Stomach (tissue), 19 donors: ENCODE measurements at places on chromosomes 12 and 14. TPM values are rescaled to one million over a fixed set of nuclear protein-coding genes. Genes with fewer than 3 reads are reported as not detected.

Gene PIWIL1
- not detected for total RNA-seq

Gene MMP17
- total RNA-seq, result 2.2 TPM

DNA sequence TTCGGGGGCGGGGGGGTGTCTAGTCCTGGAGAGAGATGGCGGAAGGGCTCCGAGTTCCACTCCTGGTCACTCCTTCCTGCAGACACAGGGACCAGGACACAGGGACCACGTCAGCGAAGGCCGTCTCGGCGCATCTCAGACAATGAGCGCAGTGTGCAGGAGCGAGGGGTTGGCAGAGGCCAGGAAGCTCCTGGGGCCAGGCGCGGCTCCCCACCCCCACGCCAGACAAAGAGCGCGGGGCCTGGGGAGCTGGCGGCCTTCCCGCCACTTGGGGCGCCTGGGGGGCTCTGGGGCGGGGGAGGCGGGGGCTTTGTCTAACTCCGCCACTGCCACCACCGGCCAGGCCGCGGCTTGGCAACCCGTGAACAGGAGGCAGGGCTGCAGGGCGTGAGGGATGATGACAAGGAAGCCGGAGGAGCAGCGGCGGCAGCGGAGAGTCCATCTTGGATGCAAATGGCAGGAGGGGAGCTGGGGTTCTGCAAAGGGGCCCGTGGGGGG is 2.2 kb downstream of the CDK2AP1 start:
- H3K4me3 ChIP-seq, result peak overlapping the region; percentile 66
- peak overlapping the region; percentile 82 for H3K27ac ChIP-seq
- peaks cover 31% of the 10 kb centered on the region for H3K4me1 ChIP-seq
- peaks cover 28% of the 10 kb centered on the region for H3K36me3 ChIP-seq
- H3K27me3 ChIP-seq, result no peaks in the 10 kb centered on the region

- no peak overlapping the region for H3K27ac ChIP-seq
- H3K27me3 ChIP-seq, result no peaks in the 10 kb centered on the region
- H3K4me1 ChIP-seq, result peaks cover 12% of the 10 kb centered on the region
- DNase-seq, result no peak
These were observed 17.4 kb downstream of the LIMA1 start for GRCh38 chr12:50265770-50266524.

DNA sequence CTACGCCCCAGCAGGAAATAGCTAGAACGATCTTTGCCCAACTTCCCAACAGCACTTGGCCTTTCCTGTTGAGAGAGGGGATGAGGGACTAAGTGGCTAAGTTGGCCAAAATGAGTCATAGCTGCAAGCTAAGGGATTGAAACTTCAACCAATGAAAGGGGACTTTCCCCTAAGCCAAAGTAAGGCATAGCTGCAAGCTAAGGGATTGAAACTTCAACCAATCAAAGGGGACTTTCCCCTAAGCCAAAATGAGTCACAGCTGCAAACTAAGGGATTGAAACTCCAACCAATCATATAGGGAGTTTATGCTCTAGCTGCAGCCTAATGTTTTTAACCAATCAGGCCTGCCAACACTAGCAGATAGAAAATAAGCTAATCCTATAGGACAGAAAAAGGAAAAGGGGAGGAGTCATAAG is 100.5 kb upstream of the SSTR1 start:
- no peak overlapping the region for H3K27ac ChIP-seq
- H3K4me3 ChIP-seq, result no peak overlapping the region
- no peaks in the 10 kb centered on the region for H3K36me3 ChIP-seq

GRCh38 chr12:132179431-132180362 is 35.4 kb downstream of the NOC4L start:
- no peak overlapping the region for H3K4me3 ChIP-seq
- peaks cover 68% of the 10 kb centered on the region for H3K27me3 ChIP-seq
- H3K27ac ChIP-seq, result no peak overlapping the region

DNA sequence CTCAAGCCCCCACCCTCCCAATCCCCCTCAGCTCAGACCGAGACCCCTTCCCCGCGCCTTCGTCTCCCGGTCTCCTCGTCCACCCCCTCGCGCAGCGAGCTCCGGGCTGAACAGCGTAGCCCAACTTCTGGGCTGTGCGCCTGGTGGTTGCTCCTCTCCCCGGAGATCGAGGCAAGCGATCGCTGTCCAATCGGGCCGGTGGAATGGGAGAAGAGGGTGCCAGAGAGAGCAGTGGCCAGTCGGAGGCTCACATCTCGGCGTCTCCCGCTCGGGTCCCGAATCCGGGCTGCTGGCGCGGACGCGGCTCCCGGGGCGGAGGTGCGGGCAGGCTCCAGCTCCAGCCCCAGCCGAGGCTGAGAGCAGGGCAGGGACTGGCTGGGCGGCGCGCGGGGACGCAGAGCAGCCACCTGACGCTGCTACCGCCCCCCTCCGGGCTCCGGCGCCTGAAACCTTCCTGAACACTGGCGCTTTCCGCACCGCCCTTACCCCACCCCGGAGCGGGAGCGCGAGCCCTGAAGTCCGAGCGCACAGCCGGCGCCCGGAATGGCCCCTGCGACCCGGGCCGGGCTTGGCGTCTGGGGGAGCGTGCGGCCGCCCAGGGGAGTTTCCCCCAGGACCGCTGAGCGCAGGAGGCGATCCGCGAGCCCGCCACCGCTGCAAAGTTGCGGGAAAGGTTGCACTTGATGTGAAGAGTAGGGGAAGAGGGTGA is 508 bp upstream of the KCNH5 start:
- peak; percentile 79 for DNase-seq
- peaks cover 30% of the 10 kb centered on the region for H3K27me3 ChIP-seq
- H3K4me3 ChIP-seq, result peak overlapping the region; percentile 28
- H3K36me3 ChIP-seq, result no peaks in the 10 kb centered on the region
- no peak overlapping the region for H3K27ac ChIP-seq

DNA sequence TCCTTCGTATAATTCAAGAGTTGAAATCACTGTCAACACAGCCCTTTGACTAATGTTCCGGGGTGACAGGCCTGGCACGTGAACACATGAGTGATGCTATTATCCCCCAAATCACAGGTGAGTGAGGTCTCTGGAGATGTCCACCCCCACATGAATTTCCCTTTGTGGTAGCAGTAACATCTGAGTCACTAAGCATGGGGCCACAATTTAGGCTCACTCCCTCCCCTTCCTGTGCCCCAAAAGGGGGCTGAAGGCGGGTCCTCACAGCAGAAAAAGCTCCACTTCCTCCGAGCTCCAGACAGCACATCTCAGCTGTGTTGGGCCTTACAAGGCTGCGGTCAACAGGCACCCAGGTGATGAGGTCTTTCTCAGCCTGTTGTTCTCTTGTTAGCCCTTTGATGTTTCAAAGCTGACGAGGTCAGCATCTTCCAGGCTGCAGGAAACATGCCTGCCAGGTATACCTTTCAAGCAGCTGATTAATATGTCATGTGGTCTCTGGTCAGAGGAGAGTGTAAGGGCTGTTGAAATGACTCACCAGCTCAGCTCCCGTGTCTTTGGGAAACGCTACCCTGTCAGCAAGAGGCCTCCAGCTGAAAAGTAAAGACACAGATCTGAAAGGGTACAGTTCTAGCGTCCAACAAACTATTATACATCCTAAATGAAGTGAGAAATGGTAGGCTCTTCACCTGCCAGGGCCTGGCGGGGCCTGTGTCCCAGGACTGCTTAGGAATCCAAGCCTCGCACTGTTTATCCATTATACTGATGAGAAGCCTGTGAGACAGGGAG is 107.3 kb downstream of the ZFP36L1 start:
- no peak overlapping the region for H3K4me3 ChIP-seq
- peaks cover 75% of the 10 kb centered on the region for H3K4me1 ChIP-seq

DNA sequence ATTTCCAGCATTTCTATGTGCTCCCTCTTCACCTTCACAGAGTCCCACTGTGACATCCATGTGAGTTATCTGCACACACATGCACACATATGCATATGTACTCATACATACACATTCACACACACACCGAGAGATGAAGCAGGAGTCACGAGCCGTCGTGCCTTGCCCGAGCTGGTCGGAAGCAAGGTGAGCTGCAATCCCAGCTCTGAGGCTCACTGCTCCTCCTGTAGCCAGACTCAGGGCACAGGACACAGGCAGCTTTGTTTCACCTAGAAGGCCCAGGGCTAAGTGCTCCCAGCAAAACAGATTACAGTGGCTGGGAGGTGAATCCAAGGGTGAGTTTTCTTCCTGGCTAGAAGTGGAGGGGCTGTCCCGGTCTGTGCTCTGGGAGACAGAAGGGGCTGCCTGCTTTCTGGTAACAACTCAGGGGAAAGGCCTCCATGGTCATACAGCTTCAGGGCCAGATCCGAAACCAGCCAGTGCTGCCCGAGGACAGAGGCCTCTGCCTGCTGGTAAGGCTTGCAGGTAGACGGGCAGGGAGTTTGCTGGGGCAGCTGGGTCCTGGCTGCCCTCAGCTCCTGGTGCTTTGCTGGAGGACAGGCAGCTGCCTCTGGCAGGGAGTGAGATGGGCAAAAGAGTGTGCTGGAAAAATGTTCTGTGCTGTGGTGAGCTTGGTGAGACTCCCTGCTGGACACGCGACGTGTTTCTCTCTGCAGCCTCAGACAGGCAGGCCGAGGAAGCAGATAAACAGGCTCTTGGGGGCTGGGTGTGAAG is 123.7 kb downstream of the CRACR2A start:
- no peaks in the 10 kb centered on the region for H3K4me1 ChIP-seq
- H3K27ac ChIP-seq, result no peak overlapping the region
- peaks cover 21% of the 10 kb centered on the region for H3K36me3 ChIP-seq
- H3K27me3 ChIP-seq, result no peaks in the 10 kb centered on the region
- H3K4me3 ChIP-seq, result no peak overlapping the region

DNA sequence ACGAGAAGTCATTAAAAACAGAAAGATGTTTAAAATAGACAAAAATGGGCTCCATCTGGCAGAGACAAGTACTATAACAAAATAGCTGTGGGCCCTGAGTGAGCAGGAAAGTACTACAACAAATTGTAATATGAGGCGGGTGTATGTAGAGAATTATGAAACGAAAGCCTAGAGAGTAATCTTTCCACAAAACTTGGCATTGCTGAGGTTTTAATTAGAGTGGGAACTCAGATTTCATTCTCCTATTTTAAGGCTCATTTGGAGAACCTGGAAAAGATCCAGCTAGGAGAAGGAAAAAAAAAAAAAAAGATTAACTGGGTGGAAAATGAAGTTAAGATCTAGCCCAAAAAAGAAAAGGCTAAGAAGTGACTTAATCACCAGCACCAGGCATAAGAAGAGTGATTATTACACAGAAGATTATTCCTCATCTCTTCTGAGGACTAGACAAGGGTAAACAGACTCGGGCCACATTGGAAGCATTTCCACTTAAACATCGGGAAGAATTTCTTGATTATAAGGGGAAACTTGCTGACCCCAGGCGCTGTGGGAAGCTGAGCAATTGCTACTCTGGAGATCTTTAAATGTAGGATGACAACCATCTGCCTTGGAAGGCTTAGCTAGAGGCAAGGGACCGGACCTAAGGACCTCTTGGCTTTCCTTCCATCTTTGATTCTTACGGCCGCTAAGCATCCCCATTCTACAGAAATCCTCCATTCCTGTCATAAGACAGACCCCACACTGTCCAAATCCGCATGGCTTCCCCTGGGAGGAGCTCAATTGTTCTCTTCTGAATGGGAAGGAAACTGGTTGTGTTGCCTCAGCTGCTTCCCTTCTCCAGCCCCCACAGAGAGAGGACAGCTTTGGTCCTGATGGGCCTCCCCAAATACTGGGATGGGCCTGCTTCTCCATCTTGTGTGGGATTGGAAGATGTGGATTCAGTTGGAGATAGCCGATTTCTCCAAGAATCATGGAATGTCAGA is 40.6 kb downstream of the IGF1 start:
- H3K4me3 ChIP-seq, result no peak overlapping the region
- H3K36me3 ChIP-seq, result no peaks in the 10 kb centered on the region
- H3K27me3 ChIP-seq, result no peaks in the 10 kb centered on the region

DNA sequence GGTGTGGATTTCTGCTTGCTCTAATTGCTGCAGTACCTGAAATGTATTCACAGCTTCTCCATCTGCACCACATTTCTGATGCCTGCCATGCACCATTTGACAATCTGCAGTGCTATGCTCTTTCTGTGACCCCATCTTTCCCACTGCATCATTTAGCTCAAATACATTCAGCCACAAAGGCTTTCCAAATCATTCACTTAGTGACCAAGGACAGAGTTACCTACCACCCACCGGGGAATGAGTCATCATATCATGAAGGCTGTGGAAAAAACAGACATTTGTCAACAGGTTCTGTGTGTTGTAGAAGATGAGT is 465.5 kb upstream of the ATP2B1 start:
- H3K36me3 ChIP-seq, result no peaks in the 10 kb centered on the region
- no peak overlapping the region for H3K4me3 ChIP-seq
- no peaks in the 10 kb centered on the region for H3K4me1 ChIP-seq
- no peaks in the 10 kb centered on the region for H3K27me3 ChIP-seq
- no peak for DNase-seq

DNA sequence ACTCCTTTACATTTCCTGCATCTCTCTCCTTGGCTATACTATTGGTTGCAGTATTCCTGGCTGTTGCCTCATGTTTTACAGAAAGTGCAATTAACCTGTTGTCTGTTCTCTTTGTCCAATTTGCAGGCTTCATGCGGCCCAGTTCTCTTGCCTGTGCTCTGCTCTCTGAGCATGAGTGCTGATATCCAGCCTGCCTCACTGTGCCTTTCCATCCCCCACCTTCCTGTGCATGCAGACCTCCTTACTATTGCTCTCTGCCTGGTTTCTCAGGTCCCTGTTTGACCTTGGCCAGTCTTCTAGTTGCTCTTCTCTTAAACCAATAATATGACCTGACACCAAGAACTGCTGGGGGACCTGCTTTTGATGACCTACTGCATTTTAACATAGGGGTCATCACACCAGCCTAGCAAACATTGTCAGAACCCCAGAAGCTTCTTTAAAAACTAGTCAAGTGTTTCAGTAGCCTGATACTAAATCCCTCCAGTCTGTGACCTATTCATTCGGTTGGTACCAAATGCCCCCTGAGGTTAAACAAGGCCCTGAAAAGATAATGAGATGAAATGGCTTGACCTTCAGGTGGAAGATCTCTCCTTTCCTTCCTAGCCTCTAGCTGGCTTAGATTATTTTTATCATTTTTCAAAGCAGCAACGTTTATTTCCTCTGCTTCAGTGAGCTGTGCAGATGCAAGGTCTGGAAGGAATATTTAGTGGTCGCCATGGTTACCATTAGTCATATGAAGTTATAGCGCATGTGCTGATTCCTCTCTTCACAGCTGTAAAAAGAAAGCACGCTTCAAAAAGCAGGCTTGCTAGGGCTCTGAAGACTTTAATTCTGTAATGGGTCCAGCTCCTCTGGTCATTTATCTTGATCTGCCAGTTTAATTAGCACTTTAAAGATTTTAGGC is 216.5 kb downstream of the PHLDA1 start:
- DNase-seq, result peak; percentile 95
- H3K27me3 ChIP-seq, result no peaks in the 10 kb centered on the region
- H3K27ac ChIP-seq, result peak overlapping the region; percentile 31
- H3K36me3 ChIP-seq, result no peaks in the 10 kb centered on the region
- H3K4me1 ChIP-seq, result no peaks in the 10 kb centered on the region

Gene KRT85
- not detected for total RNA-seq

GRCh38 chr12:49201595-49202295 is 12.9 kb upstream of the TUBA1A start:
- H3K27ac ChIP-seq, result peak overlapping the region; percentile 64
- no peaks in the 10 kb centered on the region for H3K27me3 ChIP-seq
- H3K4me3 ChIP-seq, result no peak overlapping the region
- H3K4me1 ChIP-seq, result peaks cover 38% of the 10 kb centered on the region

DNA sequence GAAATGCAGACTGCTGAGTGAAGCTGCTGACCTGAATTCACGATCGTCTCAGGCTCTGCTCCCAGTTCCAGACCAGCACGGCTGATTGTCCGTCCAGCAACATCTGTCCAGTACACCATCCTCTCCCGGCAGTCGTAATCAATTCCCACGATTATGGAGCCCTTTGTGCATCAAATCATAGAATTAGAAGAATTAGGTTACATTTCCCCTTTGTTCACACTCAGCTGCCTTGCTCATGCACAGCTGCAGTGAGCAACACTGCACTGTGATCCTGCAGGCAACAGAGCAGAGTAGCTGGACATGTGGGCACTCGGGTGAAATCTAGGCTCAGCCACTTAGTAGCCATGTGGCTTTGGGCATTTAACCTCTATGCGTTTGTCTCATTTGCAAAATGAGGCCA is 22.2 kb downstream of the RTRAF start:
- no peak overlapping the region for H3K27ac ChIP-seq
- peaks cover 27% of the 10 kb centered on the region for H3K4me1 ChIP-seq
